ENCODE measurements at places on chromosomes 4 and X. TPM values are rescaled to one million over a fixed set of nuclear protein-coding genes. Genes with fewer than 3 reads are reported as not detected.

DNA sequence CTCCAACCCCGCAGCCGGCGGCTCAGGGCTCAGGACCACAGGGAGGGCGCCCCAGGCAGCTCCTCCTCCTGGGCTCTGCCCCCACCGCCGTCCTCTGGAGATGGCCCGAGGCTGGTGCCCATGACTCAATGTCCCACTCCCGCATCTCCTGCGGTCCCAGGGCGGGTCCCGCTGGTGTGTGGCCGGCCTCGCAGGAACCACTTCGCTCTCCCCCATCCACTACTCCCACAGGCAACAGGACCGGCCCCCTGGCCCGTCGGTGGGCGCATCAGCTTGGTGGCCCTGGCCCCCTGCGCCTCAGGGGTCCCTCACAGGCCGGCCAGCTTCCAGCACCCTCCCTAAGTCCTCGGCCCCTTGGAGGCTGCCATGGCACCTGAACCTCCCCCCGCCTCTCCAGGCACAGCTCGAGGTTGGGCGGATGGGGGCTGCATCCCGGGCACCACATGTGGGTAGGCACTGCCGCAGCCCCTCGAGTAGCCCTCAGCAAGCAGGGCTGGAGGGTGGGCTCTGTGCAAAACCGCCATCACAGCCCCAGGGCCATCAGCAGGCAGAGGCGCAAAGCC, 22.8 kb upstream of the SPON2 start:
- DNase-seq, result no peak

- DNase-seq, result no peak
Observed at GRCh38 chr4:179313823-179314222, 1871.6 kb upstream of the AGA start.

- peak; percentile 1 for DNase-seq
Observed at GRCh38 chrX:118495958-118496762, 545 bp downstream of the DOCK11 start.

DNA sequence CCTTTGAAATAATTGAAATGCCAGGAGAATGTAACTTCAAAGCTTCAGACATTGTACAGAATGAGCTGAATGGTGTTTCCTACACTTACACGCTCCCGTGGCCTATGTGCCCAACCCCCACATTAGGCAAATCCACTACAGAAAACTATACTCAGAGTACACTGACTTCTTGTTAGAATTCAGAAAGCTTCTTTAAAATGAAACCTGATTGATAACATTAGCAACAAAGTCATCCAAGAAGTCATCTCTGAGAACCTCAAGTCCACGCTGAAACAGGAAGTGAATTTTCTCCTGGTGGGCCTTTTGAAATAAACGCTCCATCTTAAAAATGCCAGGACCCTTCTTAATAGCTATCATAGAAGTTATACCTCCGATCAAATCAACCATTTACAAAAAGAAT, 136.3 kb downstream of the TSPAN5 start:
- peak; percentile 21 for DNase-seq

- DNase-seq, result peak; percentile 6
Observed at GRCh38 chr4:141595531-141595930, 40.9 kb upstream of the IL15 start.

GRCh38 chrX:119871245-119871598, 311 bp downstream of the RNF113A start:
- DNase-seq, result no peak

- no peak for DNase-seq
Observed at GRCh38 chrX:150502979-150503897, 65.2 kb upstream of the MTM1 start.

- DNase-seq, result no peak
Observed at GRCh38 chr4:183011213-183011907, 87.7 kb upstream of the WWC2 start.

- DNase-seq, result no peak
Observed at GRCh38 chr4:39591290-39591689, 47.4 kb downstream of the SMIM14 start.

GRCh38 chr4:25290490-25291067, 22.0 kb upstream of the ZCCHC4 start:
- DNase-seq, result no peak

- DNase-seq, result no peak
Observed at GRCh38 chr4:114156371-114156770, 176.9 kb upstream of the ARSJ start.

GRCh38 chr4:175419236-175419718, 392.8 kb downstream of the GPM6A start:
- DNase-seq, result no peak

- DNase-seq, result no peak
Observed at GRCh38 chrX:147494365-147494764, 417.4 kb upstream of the FMR1 start.

DNA sequence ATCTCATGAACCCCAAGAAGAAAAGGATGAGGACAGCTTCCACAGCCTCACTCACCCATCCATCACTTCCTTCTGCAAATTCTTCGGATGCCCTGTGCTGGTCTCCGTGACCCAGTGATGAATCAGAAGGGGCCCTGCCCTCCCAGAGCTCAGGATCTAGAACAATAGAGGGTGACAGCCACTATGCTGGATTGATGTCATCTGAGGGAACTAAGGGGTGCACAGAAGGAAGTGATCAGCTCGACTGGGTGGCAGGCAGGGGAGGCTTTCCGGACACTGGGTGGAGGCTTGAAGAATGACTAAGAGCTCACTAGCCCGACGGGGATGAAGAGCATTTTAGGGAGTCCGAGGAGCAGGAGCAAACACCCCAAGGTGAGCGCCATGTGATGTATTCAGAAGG, 1.4 kb upstream of the ZNF185 start:
- peak; percentile 44 for DNase-seq

- DNase-seq, result no peak
Observed at GRCh38 chr4:3701736-3702560, 64.2 kb upstream of the ADRA2C start.

- DNase-seq, result peak; percentile 43
Observed at GRCh38 chrX:105190252-105190853, 30.1 kb downstream of the TEX13A start.

Gene PIR
- total RNA-seq, result 92.1 TPM

Gene HMGN5
- 5.3 TPM for total RNA-seq

Gene TREX2
- 1.9 TPM for total RNA-seq

Gene NLRP2B
- total RNA-seq, result not detected

Gene DKK2
- 0.24 TPM for total RNA-seq

Gene GIMD1
- total RNA-seq, result not detected

Gene RAB40A
- total RNA-seq, result 0.58 TPM
